ENCODE measurements at places on chromosomes 2 and 18. TPM values are rescaled to one million over a fixed set of nuclear protein-coding genes. Genes with fewer than 3 reads are reported as not detected.

DPYSL5 gene
- 0.48 TPM for total RNA-seq

CROCC2 gene
- total RNA-seq, result 0.10 TPM

GRCh38 chr2:61605245-61605644, 67.1 kb upstream of the XPO1 start:
- no peak for DNase-seq

GRCh38 chr2:175576875-175577274, 395.4 kb upstream of the ATP5MC3 start:
- no peak for DNase-seq

GRCh38 chr18:44679914-44680272, 795 bp upstream of the SETBP1 start:
- DNase-seq, result peak; percentile 77

GREB1L gene
- 13.8 TPM for total RNA-seq

- peak; percentile 51 for DNase-seq
These were observed 64.5 kb upstream of the LAPTM4A start for GRCh38 chr2:20115902-20116301.

DNA sequence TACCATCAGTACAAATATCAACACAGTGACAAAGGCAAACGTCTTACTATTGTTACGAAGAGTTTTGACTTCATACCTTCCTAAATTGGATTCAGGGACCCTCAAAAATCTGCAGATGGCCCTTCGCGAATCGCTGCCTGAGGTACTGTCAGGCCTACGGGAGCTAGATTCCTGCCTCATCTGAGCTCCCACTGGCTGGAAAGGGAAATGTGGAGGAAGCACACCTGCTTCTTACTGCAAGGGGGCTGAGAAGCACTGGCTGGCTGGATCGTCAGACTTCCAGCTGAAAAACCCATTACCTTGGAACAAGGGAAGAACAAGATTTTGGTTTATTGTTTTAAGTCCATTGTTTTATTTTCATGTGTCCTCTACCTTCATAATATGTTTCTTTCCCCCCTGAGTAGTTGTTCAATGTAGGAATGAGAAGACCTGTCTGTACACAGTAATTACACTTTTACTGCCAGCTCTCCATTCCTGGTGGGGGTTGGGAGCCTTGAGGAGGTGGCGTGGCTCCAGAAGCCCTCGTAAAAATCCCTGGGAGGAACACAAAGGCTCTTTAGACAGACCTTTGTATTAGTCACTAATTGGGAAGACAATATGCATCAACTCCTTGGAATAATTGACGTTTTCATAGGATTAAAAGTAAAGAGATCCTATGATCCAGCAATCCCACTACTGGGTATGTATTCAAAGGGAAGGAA, 124.1 kb upstream of the NOSTRIN start:
- DNase-seq, result no peak

STK16 gene
- 35.6 TPM for total RNA-seq

DNA sequence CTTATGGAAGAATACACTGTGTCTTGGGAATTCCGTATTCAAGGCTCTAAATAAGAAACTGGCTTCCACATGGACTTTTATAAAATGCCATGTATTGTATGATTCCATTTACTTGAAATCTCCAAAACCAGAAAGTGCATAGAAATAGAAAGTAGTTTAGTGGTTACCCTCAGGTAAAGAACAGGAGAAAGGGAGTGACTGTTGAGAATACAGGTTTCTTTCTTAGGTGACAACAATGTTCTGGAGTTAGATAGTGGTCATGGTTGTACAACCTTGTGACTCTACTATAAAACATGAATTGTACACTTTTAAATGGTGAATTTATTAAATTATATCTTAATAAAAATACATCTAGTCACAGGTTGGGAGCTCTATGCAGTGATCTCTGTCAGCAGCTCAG, 481.8 kb downstream of the SPAG16 start:
- no peak for DNase-seq

ARHGAP15 gene
- 0.17 TPM for total RNA-seq

- no peak for DNase-seq
These were observed 386.0 kb upstream of the ATP5MC3 start for GRCh38 chr2:175567435-175568061.

GRCh38 chr2:229714736-229715541, 584 bp upstream of the DNER start:
- DNase-seq, result peak; percentile 86

DNA sequence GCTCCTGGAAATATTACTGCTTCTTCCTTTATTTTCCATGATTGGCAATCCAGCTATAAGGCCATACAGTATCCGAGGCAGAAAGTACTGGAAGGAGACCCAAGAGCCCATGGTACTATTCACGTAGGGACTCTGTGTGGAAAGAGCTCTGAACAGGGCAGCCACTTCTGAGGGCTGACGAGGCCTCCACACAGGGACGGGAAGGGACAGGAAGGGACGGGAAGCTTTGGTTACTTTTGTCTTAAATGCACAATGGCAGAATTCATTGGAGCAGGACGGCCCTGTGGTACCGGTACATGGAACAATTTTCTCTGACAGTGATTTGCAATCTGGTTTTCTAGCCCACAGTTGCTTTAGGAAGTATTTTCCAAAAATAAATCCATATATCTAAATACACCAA, 102.4 kb downstream of the MBP start:
- no peak for DNase-seq

DNA sequence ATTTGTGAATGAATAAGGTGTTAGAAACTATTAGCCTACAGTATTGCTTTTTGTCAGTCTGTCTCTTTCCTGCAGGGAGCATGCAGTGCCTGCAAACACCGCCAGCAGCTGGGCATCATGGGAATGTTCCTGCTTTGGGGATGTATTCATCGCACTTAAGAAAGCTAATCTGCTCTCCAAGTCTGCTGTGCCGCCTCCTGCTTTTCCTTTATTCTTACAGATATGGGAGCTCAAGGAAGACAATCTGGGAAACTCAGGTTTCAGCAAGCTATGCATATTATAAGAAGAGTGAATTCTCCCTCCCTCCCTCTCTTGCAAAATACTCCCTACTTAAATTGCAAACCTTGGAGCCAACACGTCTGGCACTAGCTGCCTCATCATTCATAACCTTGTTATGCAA, 479.2 kb upstream of the ACVR2A start:
- peak; percentile 11 for DNase-seq

GRCh38 chr2:65349863-65350262, 82.5 kb downstream of the SPRED2 start:
- DNase-seq, result peak; percentile 72

C1GALT1C1L gene
- not detected for total RNA-seq

DNA sequence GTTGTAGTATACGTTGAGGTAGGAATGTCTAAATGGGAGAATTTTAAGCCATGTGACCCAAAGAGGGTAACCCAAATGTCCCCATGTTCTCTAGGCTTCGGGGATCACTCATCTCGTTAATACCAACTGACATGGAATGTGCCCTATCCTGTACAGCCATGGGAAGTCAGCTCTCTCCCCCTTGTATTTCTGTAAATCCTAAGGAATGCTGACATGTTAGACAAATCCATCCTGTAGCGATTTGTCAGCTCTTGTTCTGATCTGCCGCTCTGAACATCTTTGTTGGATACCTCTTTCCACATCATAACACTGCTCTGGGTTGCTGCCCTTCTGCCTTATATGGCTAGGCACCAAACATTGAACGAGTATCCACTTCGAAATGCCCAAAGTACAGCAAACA, 350.6 kb downstream of the RND3 start:
- no peak for DNase-seq

DNA sequence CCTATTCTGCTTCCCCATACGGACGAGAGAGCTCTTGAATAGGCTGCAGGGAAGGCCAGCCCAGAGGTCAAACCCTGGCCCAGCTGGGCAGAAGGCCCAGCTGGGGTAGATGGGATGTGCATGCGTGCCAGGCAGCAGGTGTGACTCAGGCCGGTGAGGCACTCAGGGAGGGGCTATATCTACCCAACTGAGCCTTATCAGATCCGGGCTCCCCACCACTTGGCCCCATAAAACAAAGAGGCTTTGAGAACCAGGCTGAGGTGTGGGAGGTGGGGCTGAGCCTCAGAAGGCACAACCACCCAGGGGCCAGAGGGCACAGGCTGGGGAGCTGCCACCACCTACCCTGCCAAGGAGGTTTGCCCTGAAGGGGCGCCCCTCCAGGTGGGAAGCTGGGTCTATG, 8.0 kb upstream of the CFAP65 start:
- no peak for DNase-seq

- DNase-seq, result no peak
These were observed 249.4 kb upstream of the FAM98A start for GRCh38 chr2:33848486-33848885.

KLHL14 gene
- 0.57 TPM for total RNA-seq

INHBB gene
- 4.4 TPM for total RNA-seq

DNA sequence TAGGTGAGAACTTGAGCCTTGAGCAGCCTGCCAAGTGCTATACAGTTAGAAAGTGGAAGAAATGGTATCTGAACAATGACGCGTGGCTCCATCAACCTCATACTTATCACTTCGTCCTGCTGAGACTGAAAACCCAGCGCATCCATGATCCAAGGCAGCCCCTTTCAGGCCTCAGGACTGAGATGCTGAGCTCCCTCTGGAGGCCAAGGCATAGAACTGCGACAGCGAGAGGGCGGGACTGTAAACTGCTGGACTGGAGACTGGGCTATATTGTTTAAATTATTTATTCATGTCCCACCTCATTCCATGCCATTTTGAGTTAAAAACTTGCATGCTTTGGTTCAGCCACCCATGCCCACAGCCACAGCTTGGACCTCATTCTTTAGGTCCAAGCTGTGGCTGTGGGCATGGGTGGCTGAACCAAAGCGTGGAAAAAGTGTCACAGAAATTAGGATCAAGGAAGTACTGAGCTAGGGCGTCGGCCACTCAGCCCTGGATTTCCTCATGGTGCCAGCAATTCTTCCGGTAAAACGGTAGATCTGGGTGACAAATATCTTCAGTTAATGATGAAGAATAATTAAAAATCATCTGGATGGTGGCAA, 195.5 kb downstream of the L3MBTL4 start:
- peak; percentile 80 for DNase-seq

DNA sequence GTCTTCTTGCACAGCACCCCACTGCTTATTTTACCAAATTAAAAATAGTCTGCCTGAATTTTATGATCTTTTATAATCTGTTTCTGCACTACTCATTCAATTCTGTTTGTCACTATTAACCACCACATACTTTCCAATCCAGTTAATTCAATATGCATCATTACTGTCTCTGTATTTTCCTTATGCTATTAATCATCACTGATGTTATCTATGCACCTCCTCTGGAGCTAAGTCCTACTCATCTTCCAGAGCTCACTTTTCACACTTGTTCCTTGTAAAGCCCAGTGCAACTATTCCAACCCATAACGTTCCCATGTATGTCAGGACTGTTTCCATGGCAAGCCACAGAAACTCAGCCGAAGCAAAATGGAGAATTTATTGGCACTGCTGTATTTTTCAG, 713.6 kb downstream of the PLCL1 start:
- DNase-seq, result no peak

DNA sequence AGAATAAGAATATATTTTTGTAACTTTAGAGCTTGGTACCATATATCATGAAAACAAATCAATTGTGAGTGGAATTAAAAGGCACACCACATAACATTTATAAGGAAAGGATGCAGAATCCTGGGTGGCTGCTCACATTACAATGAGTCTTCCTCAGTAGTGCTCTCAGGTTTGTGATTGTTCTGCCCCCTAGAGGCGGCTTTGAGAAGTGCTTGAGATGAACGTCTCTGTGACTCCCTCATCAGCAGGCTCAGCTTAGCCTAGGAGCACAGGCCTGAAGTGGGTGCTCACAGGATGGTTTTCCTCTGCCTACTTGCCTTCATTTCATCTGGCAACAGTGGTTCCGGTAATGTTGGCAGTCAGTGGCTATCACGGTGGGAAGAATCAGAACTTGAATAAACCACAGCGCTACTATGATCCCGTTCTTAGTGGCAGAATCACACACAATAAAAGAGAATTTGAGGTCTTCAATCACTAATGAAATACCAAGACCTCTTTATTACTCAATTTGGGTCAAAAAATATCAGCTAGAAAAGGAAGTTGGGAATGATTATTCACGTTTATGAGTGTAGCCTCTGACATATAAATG, 38.1 kb upstream of the B4GALT6 start:
- DNase-seq, result peak; percentile 86

ANKRD62 gene
- total RNA-seq, result not detected

ENOSF1 gene
- total RNA-seq, result 44.5 TPM

DNA sequence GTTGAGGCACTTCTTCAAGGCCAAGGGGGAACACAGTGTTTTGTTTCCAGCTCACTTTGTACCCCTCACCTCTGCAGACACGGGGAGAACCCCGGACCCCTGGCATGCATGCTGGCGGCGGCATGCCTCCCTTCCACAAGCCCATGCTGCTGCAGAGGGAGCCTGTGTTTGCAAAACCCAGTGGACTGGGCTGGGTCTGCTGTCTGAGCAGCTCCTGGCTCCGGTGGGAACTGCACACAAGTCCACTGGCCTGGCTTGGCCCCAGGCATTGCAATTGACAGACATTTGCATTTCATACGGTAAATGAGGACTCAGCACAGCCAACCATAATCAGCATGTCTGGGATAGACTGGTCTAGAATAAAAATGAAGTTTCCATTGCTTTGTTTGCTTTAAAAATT, 62.4 kb downstream of the RALBP1 start:
- DNase-seq, result no peak

CLEC4F gene
- total RNA-seq, result not detected

LHCGR gene
- total RNA-seq, result not detected

DNA sequence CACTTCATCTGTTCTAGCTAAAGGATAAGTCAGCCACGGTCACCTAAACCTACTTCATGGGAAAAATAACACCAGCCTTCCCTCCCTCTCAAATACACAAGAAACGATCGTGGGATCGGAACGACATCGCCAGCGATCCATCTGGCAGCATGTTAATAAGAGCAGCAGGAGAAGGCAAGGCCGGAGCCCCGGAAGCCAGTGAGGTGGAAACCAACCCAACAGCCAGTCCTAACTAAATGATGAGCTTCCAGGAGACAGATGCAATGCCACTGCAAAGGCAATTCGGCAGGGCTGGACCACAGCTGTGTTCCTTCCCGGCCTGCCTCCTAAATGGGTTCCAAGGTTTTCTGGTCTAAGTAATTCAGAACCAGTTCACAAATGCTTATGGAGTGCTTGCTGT, 117.5 kb downstream of the TMEM163 start:
- DNase-seq, result no peak

GRCh38 chr2:202760848-202761247, 110.7 kb downstream of the ICA1L start:
- DNase-seq, result no peak

Data from hepatocyte (in vitro differentiated cells).